ENCODE measurements at places on chromosomes 5 and 9.

- DNase-seq = no peak
- H3K4me1 ChIP-seq = peaks cover 10% of the 10 kb centered on the region
- no peak overlapping the region for H3K4me3 ChIP-seq
- peaks cover 6% of the 10 kb centered on the region for H3K36me3 ChIP-seq
- no peaks in the 10 kb centered on the region for H3K27me3 ChIP-seq
These were observed 29.1 kb upstream of the NEURL1B start for GRCh38 chr5:172611913-172612312.

DNA sequence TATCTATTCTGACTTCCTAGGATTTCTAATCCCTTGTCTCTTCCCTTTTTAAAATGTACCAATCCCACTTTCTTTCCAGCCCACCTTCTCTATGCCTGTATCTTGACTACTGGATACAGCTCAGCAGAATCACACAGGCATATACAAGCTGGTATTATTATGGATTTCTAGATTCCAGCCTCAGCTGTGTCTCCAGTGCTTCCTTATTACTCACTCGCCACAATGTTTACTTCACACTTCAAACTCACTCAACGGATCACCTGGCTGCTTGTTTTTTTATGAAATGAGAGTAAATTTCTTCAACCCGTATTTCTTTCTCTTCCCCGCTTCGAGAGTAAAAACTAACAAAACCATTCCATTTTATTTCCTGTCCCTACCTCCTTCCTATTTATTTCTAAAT, 38.8 kb downstream of the CWC27 start:
- no peak for DNase-seq
- peaks cover 14% of the 10 kb centered on the region for H3K36me3 ChIP-seq
- H3K27me3 ChIP-seq = no peaks in the 10 kb centered on the region
- H3K4me1 ChIP-seq = peaks cover 8% of the 10 kb centered on the region
- H3K27ac ChIP-seq = no peak overlapping the region

DNA sequence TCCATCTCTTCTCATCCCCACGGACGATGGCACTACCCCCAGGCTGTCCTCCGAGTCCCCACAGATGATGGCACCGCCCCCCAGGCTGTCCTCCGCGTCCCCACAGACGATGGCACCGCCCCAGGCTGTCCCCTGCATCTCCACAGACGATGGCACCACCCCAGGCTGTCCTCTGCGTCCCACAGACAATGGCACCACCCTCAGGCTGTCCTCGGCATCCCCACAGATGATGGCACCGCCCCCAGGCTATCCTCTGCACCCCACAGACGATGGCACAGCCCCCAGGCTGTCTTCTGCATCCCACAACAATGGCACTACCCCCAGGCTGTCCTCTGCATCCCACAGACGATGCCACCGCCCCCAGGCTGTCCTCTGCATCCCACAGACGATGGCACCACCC, 57.4 kb upstream of the PTCH1 start:
- peaks cover 13% of the 10 kb centered on the region for H3K27me3 ChIP-seq
- DNase-seq = no peak
- H3K4me3 ChIP-seq = no peak overlapping the region
- H3K4me1 ChIP-seq = no peaks in the 10 kb centered on the region

DNA sequence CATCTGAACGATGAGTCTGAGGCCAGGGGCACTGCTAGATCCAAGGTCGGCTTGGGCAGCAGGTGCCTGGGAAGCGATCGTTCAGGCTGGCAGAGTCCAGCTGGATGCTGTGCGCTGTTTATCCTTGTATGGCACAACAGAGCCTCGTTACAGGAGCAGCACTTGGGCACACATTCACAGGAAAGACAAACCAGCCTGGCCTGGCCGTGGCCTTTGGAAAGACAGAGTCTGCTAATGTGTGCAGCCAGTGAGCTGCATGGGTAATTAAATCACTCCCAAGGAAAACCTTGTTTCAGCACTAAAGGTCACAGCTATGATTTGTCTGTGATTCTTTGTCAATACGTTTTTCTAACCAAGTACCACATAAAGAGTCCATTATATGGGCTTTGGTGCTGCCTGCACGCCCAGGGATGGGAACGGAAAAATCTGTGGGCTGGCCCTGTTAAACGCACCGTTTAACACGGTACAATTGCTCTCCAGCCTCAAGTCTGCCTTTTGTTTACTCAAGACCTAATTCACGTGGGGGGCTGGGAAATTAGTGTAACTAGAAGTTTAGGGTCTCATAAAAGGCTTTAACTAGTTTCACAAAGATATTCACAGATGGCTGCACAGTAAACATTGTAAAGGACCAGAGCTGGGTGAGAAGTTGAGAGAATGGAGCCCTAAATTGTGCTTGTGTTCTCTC, 509.3 kb downstream of the KDM4C start:
- H3K4me3 ChIP-seq = no peak overlapping the region
- DNase-seq = no peak
- no peaks in the 10 kb centered on the region for H3K4me1 ChIP-seq
- peaks cover 64% of the 10 kb centered on the region for H3K27me3 ChIP-seq

DNA sequence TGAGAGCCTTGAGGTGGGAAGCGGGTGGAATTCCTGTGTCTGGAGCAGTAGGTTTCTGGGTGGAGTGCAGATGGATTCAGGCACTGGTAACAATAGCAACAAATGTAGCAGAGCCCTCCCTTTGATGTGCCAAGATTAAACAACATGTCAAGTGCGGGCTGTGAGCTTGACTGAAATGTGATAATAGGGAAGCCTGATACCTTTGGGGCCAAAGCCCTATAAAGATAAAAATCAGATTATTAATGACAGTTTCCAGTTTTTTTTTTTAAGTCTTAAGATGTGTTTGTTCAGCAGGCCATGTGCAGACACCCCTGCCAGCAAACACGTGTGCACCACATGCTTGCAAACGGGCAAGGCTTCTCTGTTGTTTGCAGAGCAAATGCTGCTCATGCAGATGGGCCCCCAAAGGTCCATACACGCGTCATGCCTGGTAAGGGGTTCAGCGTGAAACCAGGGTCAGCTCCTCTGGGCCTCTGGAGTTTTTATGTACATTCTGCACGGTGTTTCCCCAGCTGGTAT, 193.2 kb downstream of the GADD45G start:
- H3K4me3 ChIP-seq = no peak overlapping the region
- H3K4me1 ChIP-seq = peaks cover 10% of the 10 kb centered on the region
- H3K27ac ChIP-seq = no peak overlapping the region

- DNase-seq = no peak
- no peak overlapping the region for H3K27ac ChIP-seq
- peaks cover 9% of the 10 kb centered on the region for H3K4me1 ChIP-seq
- no peak overlapping the region for H3K4me3 ChIP-seq
These were observed 24.4 kb downstream of the WHRN start for GRCh38 chr9:114480746-114481435.

GRCh38 chr5:119483155-119483554, 30.9 kb downstream of the HSD17B4 start:
- peaks cover 49% of the 10 kb centered on the region for H3K36me3 ChIP-seq
- peaks cover 4% of the 10 kb centered on the region for H3K4me1 ChIP-seq
- H3K27me3 ChIP-seq = no peaks in the 10 kb centered on the region
- DNase-seq = no peak

DNA sequence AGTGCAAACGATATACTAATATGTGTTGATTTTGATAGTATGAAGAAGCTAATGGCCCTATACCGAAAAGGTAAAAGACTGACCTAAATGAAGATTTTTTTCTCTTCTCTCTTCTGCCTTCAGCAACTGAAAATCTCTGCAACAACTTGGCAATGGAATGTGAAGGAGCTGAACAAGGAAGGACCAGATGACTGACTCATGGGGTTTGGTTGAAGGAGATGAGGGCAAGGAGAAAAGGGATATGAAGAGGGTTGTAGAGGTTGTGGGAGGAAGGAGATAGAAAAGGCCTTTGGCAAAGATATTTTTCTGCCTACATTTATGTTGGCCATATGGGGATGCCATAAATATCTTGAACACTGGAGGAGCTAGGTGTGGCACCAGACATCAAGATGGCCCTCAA, 129.7 kb upstream of the CHD1 start:
- peak overlapping the region; percentile 36 for H3K27ac ChIP-seq
- no peak overlapping the region for H3K4me3 ChIP-seq
- H3K4me1 ChIP-seq = peaks cover 20% of the 10 kb centered on the region
- peaks cover 5% of the 10 kb centered on the region for H3K36me3 ChIP-seq

DNA sequence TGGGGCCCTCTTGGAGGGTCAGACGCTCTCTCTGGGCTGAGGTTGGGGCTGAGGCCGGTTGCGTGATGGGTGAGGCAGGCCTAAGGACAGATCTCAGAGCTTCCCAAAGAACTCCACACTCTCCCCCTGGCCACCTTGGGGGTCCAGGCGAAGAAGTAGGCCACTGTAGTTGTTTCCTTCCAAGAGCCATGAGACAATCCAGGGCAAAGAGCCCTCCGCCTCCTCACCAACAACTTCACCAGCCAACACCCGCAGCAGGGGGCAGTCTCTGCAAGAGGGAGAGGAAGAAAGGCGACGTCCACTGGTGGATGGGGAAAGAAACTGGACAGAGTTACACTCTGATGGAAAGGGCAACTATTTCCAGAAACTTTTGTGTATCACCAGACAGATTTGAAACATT, 10.7 kb downstream of the SLC35A4 start:
- H3K4me1 ChIP-seq = no peaks in the 10 kb centered on the region
- H3K36me3 ChIP-seq = no peaks in the 10 kb centered on the region

DNA sequence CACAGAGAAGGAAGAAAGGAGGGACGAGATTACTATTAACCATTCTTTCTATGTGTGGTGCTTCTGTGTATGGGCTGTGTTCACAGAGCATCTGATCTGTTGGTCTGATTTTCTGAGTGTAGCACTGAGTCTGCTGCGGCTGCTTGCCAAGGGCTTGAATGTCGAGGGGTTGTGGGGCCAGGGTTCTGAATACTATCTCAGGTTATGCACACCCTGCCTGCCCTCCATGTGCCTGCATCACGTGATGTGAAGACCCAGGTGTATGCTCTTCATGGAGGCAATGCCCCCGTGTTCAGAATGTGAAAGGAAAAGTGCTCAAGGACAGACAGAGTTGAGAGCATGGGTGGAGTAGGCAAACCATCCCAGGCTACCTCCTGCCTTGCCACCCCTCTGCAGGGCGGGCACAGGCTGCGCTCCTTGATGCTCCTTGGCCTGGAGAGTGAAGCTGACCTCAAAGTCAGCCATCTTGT, 254.9 kb downstream of the FANCC start:
- no peaks in the 10 kb centered on the region for H3K27me3 ChIP-seq
- H3K4me1 ChIP-seq = peaks cover 12% of the 10 kb centered on the region
- no peak overlapping the region for H3K4me3 ChIP-seq

DNA sequence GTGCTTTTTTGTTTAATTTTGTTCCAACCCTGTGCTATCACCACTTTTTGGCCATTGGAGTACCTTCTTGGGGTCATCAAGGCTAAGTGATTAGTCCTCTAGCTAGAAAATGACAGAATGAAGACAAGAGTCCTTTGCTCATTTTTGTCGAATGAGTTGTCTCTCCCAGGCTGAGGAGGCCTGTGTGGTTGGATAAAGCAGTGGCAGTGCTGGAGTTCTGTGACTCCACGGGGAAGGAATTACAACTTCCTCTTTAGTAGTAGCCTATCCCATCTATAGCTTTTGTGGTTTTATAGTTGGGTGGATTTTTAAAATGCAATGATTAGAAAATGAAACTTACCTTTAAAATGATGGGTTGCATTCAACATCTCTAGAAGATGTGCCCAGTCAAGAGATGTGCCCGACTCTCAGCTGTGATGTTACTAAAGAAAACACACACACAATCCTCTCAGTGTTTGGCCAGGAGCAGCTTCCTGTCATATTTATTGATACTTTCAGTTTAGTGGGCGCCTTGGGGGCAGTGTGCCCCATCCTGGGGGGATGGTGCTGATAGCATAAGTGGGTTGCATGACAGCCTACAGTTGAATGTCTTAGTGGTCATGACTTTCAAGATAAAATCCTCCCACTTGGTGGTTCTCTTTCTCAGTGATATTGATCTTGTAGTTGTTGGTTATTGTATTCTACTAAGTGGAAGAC, 11.9 kb downstream of the OTULINL start:
- no peak overlapping the region for H3K4me3 ChIP-seq
- no peak for DNase-seq
- H3K36me3 ChIP-seq = no peaks in the 10 kb centered on the region
- H3K4me1 ChIP-seq = no peaks in the 10 kb centered on the region
- H3K27ac ChIP-seq = no peak overlapping the region
- peaks cover 27% of the 10 kb centered on the region for H3K27me3 ChIP-seq

DNA sequence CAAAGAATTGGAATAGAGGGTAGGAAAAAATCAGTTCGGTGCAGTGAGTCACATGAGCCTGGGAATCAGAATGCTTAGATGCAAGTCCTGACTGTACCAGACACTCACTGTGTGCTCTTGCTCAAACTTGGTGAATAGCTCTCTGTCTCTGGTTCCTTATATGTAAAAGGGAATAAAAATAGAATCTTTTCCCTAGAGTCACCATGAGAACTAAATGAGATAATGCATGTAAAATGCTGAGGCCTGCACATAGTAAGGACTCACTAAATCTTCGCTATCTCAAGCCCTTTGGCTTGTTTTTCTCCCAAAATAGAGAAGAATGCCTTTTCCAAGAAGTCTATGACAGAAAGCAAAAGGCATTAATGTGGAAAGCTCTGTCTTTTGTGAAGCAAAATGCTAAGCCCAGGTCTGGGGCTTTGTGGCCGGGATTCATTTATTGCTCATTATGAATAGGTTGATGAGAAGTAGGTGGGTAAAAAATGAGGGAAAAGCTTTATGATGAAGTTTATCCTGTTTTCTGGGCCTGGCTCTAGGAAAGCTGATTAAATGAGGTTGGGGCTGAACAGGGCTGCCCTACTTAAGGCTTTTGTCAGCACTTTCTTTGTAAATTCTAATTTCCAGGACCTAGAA, 483.3 kb downstream of the DMAC1 start:
- DNase-seq = peak; percentile 25
- no peaks in the 10 kb centered on the region for H3K27me3 ChIP-seq
- no peak overlapping the region for H3K4me3 ChIP-seq
- H3K36me3 ChIP-seq = no peaks in the 10 kb centered on the region
- H3K4me1 ChIP-seq = peaks cover 6% of the 10 kb centered on the region

- no peak for DNase-seq
- H3K36me3 ChIP-seq = no peaks in the 10 kb centered on the region
- no peak overlapping the region for H3K4me3 ChIP-seq
- no peaks in the 10 kb centered on the region for H3K27me3 ChIP-seq
These were observed 362.3 kb downstream of the FAM170A start for GRCh38 chr5:119991625-119992024.

GRCh38 chr5:111171-111570, 19.2 kb downstream of the PLEKHG4B start:
- no peak for DNase-seq
- H3K27me3 ChIP-seq = peaks cover 21% of the 10 kb centered on the region
- H3K36me3 ChIP-seq = no peaks in the 10 kb centered on the region
- H3K4me1 ChIP-seq = no peaks in the 10 kb centered on the region
- H3K27ac ChIP-seq = no peak overlapping the region

GRCh38 chr9:101977614-101978210, 239.3 kb upstream of the GRIN3A start:
- H3K36me3 ChIP-seq = no peaks in the 10 kb centered on the region
- H3K4me1 ChIP-seq = no peaks in the 10 kb centered on the region
- DNase-seq = peak; percentile 45
- peaks cover 74% of the 10 kb centered on the region for H3K27me3 ChIP-seq
- H3K4me3 ChIP-seq = no peak overlapping the region

GRCh38 chr5:124065508-124065907, 553.5 kb downstream of the CSNK1G3 start:
- no peaks in the 10 kb centered on the region for H3K4me1 ChIP-seq
- no peak for DNase-seq
- no peaks in the 10 kb centered on the region for H3K27me3 ChIP-seq
- no peak overlapping the region for H3K4me3 ChIP-seq

GRCh38 chr9:2787065-2787464, 56.8 kb downstream of the PUM3 start:
- H3K27ac ChIP-seq = no peak overlapping the region
- H3K4me1 ChIP-seq = peaks cover 4% of the 10 kb centered on the region
- DNase-seq = peak; percentile 14
- H3K27me3 ChIP-seq = no peaks in the 10 kb centered on the region
- no peak overlapping the region for H3K4me3 ChIP-seq

All from MCF 10A (cell line).